Heart right ventricle (tissue), 16 donors: ENCODE measurements at places on chromosomes 7 and 10. TPM values are rescaled to one million over a fixed set of nuclear protein-coding genes. Genes with fewer than 3 reads are reported as not detected.

GRCh38 chr7:99386584-99387238 lies 12.2 kb downstream of the ARPC1B start:
- no peak for DNase-seq

DNA sequence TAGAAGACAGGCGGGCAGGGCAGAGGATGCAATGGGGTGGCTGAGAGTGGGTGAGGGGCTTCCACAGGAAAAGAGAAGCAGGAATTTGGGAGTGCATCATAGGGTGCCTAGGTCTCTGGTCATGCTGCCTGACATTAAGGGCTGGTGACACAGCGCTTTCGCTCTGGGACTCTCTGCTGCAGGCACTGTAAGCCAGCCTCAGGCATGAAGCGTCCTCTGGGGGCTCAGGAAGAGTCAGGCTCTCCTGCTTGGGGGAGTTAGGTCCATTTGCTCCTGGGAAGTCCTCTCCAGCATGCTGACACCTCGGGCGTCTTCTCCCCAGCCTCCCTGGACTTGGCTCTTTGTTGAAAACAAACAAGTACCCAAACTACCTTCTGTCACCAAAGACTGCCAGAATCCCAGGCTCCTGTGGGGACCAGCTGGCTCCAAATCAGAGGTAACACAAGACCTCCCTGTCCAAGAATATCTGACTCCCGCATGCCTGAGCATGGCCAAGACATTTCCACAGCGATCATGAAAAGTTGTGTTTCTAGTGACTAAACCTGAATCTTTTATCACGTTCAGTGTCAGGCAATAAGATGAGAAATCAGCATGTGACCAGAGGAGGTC lies 55.4 kb downstream of the GPR26 start:
- DNase-seq = no peak

DNA sequence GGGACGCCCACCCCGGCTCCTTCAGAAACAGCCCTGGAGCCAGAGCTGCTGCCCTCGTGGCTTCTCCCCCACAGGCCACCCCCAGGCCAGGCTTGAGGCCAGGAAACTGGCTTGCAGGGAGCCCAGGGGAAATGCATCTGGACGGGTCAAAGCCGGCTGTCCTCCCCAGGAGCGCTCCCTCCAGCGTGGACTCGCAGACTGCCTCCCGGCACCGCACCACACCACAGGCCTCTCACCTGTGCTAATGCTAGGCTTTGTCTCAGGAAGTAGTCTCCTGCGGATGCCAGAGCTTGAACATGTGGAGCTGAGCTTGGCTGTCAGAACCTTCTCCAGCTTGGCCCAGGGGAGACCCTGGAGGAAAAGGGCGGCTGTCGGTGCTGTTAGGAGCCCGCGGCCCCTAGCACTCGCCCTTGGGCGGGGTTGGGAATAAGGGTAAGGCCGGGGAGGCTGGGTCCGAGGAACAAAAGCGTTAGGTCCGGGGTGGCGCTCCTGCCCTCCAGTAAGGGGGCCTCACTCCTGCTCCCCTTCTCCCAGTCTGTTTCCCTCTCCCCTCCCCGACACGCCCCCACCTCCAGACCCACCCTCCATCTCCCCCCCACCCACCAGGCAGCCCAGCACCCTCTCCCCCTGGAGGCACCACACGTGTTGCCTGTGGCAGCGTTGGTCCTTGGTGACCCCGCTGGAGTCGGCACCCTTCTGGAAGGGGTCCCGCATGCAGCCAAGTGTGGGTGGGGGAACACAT lies 21.6 kb upstream of the DRGX start:
- DNase-seq = no peak

The NPC1L1 gene
- total RNA-seq = 0.07 TPM

The NYAP1 gene
- total RNA-seq = 0.68 TPM

The CYP3A7 gene
- not detected for total RNA-seq
